ENCODE measurements at places on chromosomes 6 and 20.

GRCh38 chr20:17892189-17892938 is 76.2 kb downstream of the SNX5 start:
- DNase-seq = no peak

DNA sequence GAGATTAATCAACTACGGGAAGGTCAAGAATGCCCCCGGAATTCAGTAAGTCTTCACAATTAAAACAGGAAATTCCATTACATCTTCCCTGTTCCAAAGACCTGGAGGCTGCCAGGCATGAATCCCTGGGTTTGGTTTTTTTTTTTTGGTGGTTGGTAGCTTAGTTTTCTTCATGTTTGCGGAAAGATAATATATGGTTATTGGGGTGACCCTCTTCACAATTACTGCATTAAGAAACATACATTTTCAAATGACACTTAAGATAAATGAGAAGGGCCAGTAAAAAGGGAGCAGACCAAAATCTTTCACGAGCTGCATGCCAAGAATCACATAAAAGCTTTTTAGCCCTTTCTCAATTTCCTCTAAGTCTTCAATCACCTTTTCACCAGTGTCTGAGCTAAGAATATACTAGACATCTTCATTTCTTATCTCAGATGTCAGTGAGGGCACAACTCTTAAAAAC is 64.0 kb downstream of the KIF13A start:
- no peak for DNase-seq

GRCh38 chr6:158309814-158310213 is 2.5 kb upstream of the TULP4 start:
- no peak for DNase-seq

- no peak for DNase-seq
Measured at GRCh38 chr20:39445095-39445494, 483.0 kb downstream of the DHX35 start.

GRCh38 chr20:63696306-63696627 is 185 bp upstream of the TNFRSF6B start:
- no peak for DNase-seq

DNA sequence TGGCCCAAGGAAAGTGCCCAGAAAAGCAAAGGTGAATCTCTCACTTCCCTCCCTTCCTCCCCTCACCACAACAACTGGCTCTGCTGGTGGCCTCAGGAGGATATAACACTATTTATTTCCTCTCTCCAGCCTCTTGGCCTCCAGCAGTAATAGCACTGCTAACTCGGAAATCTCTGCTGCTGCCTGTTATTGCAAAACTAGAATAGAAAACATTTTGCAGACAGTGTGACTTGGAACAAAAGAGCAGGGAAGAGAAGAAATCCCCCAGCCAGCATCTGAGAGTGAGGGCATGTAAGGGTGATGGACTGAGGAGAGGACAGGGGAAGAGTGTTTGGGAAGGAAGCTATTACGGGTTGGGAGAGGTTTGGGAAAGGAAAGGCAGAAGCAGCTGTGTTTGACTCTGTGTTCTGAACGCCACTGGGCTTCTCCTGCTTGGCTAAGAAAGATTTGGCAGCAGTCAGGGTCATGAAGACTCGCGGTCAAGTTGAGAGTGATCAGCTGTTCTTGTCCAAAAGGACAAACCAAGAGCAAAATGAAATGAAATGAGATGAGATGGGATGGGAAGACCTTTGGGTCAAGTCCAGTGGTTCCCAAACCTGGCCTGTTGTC is 81.0 kb upstream of the SNX9 start:
- DNase-seq = no peak

DNA sequence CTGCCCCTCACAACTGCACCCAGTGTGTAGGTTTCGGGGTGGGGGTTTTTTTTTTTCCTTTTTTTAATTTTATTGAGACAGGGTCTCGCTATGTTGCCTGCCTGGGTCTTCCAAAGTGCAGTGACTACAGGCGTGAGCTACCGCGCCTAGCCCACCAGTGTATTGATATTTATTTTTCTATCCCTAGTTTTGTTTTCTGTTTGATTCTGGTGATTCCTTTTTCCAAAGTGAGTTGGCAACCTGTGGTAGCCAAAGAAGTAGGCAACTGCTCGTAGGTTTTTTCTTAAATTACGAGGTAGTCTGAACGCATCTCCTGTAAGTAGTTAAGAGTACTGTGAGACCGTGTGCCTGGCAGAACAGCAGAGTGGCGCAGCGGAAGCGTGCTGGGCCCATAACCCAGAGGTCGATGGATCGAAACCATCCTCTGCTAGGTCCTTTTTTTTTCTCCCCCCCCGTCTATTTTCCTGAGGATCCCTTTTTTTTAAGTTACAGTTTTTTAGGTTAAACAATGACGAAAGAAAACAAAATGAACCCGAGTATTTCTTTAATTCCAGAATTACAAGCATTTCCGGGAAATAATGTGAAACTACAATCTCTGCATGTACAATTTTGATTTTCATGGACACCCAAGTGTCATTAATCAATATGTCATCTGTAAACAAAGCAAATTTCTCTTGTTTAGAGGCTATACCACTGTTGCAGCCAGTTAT is 78.7 kb upstream of the BTN3A2 start:
- DNase-seq = peak; percentile 74

- no peak for DNase-seq
Measured at GRCh38 chr6:43267619-43268354, 24.5 kb downstream of the TTBK1 start.

- no peak for DNase-seq
Measured at GRCh38 chr6:169577974-169578373, 123.9 kb downstream of the WDR27 start.

DNA sequence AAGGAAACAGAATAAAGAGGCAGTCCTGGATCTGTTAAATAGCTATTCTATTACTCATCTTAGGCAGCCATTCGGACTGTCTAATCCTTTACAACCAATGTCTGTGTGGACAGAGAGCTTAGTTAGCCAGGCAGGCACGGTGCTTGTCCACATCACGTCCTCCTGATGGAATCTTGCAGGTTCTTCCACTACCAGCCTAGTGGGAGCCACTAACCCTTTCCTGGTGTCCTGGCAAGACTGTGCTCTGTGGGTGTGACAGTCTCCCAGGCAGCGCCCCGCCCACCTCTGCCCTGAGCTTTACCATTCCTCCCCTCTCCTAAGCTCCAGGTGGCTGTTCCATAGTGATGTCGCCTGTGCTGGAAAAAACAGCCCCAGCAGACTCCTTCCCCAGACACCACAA is 78.3 kb upstream of the CLDN20 start:
- peak; percentile 19 for DNase-seq

DNA sequence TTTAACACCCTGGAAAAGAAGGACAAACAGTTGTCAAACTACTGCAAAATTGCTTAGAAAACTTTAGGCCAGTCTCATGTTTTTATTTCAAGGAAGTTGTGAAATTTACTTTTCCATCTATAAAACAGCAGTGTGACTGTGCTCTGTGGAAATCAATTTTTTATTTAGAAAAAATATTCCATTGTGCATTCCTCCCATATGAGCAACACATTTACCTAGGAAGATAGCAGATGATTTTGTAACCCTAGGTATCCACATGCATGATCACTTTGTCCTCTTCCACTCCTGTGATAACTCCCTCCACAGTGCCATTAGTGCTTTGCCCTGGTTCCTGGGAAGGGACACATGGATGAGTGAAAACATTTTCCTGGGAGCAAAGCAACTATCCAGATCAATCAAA is 70.0 kb upstream of the SHLD1 start:
- DNase-seq = no peak

DNA sequence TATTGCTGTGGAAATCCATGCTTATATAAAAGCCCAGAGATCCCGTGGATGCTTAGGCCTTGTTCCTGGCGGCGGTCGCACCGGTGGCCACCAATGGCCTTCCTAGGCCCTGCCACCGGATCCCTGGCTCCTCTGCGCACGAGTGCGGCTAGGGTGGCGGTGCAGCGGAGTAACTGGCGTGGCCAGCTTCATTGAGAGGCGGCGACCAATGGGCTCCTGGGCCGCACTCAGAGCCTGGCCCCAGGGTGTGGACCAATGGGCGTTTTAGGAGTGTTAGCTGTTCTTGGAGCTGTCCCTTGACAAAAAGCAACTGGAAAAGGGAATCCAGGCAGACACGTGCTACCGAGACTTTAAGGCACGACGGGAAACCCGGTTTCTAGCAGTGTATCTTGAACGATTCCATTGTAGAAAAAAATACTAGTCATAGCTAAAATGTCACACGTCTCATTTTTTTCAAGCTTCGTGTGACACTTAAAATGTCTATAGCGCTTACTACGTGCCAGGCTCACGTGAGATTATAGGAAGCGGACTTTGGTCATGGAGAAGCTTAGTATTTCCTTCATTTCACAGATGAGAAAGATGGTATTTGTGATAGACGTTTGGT is 1.7 kb downstream of the AMD1 start:
- DNase-seq = peak; percentile 70

GRCh38 chr6:32239462-32239861 is 15.6 kb upstream of the NOTCH4 start:
- DNase-seq = no peak

- DNase-seq = no peak
Measured at GRCh38 chr20:47396762-47397476, 40.4 kb upstream of the ZMYND8 start.

DNA sequence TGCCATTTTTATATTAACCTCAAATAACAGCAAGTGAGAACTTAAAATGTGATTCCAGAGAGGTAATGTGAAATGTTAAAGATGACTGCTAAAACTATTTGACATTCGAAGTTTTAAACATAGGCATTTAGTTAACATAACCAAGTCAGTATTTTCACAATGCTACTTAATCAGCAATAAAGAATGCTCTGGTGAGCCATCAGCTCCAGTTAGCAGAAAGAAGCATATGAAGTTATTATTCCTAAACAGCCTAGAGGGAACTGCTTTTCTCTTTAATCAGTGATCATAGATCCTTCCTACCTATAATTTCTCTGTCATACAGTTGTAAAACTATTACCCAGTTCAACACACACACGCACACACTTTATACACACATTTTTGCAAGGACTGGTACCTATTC is 60.1 kb downstream of the MMS22L start:
- DNase-seq = no peak

GRCh38 chr6:157763129-157763903 is 59.7 kb upstream of the SNX9 start:
- peak; percentile 79 for DNase-seq

DNA sequence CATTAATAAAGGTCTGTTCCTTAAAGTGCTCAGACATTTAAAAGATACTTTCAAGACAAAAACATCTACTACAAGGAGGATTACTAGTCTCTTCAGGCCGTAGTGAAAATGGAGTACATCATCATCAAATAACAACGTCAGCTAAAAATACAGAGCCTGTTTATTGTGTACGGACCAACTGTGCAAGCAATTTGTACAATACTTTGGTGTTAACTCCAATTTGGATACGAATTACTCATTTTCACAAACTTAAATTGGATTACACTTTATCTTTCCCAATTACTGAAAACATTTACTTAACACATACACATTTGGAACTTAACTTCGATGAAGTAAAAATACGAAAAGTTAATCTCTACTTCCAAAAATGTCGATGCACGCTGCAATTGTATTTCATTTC is 802 bp downstream of the CYP39A1 start:
- no peak for DNase-seq

GRCh38 chr6:6545616-6546317 is 42.8 kb upstream of the LY86 start:
- no peak for DNase-seq

DNA sequence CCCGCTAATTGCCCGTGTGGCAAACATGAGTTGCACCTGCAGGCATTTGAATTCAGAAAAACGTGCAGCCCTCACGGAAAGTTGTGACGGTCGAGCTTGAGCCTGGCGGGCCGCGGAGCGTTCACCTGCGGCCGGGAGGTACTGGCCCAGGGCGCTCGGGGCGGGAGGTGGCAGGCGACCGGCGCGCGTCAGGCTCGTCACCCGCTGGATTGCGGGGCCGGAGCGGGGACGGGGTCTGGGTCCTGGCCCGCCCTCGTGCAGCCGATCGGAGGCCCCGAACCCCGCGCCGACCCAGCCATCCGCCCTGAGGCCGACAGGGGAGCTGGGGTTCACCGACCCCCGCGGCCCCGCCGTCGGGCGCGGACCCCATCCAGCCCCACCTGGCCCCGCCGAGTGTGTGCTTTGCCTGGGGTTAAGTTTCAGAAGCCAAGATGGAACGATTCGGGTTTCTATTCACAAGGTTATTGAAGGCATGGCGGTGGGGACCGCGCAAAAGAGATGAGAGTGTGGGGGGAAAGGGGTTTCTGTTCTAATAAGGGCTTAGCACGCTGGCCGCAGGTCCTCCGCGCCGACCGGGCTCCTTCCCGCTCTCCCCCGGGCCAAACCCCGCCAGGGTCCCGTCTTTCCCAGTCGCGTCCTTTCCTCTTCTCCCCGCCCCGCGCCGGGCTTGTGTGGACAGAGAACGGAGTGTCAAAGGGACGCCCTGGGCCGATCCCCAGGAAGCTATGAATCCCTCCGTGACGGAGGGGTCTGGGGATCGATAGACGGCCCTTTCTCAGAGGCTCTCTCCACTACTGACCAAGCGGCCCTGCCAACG is 1.6 kb upstream of the HEY2 start:
- DNase-seq = no peak

GRCh38 chr6:44733868-44734267 is 346.4 kb downstream of the CDC5L start:
- DNase-seq = no peak

GRCh38 chr20:49540687-49541435 is 27.1 kb downstream of the PTGIS start:
- no peak for DNase-seq

DNA sequence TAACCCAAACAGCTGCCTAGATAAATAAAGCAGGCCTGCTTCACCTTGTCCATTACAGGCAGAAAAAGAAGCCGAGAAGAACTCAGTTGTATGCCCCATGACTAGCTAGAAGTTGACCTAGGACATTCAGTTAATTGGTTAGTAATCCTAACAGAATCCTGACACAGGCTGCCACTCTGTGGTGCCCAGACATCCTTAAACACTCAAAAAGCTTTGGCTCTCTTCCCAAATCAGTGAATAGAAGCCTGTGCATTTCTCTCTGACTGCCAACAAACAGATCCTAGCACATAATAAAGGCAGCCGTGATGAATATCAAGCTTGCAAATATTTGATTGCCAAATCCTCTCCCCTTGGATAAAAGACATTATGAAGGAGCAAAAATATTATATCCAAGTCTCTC is 519.1 kb upstream of the EYS start:
- no peak for DNase-seq

DNA sequence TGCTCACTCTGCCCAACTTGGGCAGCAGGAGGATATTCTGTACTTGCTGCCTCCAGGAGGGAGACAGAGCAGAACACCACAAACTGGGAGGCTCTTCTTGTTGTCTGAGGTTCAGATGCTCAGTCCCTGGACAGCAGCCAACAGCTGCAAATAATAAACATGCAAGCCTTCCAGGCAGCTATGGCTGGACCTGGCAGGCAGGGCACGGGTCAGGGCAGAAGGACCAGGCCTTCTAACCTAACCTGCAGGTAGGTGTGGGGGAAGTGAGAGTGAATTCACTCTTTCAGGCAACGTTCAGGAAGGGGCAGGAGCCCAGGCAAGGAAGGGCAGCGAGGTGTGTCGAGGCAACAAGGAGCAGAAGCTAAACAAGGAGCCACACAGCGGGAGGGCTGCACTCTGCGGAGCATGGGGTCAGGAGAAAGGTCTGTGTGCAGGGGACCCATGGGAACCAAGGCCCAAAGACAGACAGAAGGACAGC is 31.5 kb downstream of the NINL start:
- DNase-seq = no peak

Measured in activated naive CD4-positive, alpha-beta T cell treated with anti-CD3 and anti-CD28 coated beads, Interleukin-2, amount 50 U/mL, for 72 hours (primary cell).